ENCODE measurements at places on chromosomes 16 and 17. TPM values are rescaled to one million over a fixed set of nuclear protein-coding genes. Genes with fewer than 3 reads are reported as not detected.

UQCRC2 gene
- 144 TPM for total RNA-seq

DNA sequence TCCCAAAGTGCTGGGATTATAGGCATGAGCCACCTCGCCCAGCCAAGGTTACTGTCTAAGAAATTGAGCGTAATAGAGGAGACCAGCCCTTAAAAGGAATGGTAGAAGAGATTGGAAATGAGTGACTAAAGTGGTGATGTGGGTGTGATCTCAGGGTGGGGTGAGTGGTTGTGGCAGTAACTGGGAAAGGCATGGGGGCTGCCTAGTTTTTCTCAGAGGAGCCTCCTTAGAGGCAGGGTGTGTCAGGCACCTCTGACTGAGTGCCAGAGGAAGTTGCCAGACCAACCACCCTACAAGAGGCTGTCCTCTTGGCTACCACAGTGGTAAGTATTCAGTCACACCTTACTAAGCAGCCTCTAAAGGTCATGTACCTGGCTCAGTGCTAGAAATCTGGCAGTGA, 8.9 kb downstream of the DUS2 start:
- no peak for DNase-seq

DNA sequence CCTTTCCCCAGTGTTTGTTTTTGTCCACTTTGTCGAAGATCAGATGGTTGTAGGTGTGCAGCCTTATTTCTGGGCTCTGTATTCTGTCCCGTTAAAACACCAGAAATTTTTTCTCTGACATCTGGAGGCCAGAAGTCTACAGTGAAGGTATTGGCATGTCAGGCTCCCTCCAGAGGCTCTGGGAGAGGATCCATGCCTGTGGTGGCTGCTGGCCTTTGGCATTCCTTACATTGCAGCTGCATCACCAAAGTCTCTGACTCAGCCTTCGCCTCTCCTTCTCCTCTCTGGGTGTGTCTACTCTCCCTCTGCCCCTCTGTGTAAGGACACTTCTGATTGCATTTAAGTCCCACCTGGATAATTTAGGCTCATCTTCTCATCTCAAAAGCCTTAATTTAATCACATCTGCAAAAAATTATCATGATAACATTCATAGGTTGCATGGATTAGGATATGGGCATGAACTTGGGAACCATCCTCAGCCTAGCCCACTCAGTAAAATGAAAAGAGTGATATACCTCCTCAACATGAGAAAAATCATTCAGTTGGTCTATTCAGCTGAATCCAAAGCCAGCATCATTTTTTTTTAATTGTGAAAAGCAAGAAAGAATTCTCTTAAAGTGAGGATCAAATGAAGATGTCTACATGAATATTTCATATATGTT, 78.0 kb downstream of the MAP2K6 start:
- DNase-seq: no peak

DNA sequence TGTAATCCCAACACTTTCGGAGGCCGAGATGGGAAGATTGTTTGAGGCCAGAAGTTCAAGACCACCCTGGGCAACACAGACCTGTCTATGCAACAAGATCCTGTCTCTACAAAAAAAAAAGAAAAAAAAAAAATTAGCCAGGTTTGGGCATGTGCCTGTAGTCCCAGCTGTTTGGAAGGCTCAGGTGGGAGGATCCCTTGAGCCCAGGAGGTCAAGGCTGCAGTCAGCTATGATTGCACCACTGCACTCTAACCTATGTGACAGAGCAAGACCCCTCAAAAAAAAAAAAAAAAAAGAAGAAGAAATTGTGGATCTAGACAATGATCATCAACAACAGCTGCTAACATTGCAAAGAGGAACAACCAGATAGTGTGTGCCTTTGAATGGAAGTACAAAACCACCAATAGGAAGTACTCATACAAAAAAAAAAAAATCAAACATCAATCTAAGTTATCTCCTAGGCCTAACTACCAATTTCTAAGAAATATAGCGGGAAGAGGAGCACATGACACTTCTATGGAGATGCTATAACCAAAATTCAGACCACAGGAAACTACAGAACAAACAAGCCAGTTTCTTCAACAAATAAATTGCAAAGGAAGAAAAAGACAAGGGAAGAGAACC, 258.7 kb downstream of the MRTFB start:
- no peak for DNase-seq

- DNase-seq: no peak
Observed at GRCh38 chr17:6755731-6756184, at the start of gene XAF1. XAF1 (plus strand) TSS chr17:6756046; CDS start chr17:6756079, 33 bp downstream.

DNA sequence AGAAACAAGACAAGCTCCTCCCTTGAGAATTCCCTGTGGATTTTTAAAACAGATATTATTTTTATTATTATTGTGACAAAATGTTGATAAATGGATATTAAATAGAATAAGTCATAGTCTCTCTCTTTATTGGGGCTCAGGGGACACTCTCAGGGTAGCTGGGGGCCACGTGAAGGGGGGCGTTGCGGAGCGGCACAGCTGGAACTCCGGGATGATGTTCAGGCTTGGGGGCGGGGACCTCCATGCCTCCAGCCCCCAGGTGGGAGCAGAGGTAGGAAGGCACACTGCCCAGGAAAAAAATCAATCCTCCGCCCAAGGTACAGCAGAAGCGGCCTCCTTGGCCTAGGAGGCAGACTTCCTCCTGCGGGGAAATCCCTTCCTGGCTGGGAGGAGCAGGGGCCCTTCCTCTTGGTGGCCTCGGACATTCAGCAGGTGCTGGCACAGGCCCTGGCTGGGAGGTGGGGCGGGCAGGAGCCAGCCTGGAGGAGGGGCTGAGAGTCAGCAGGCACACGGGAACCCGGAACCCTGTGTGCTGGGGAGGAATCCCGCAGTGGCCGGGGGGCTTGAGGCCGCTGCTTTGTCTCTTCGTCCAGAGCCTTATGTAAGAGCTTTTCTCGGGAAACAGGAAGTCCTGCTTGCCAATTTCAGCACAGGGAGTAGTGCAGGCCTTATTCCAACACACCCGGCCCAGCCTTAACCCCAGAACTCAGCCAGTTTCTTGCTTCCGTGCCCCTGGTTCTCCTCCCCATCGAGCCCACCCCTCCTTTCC, 591 bp upstream of the TNFSF13 start:
- DNase-seq: no peak
